Activated CD8-positive, alpha-beta T cell treated with anti-CD3 and anti-CD28 coated beads for 36 hours (primary cell): ENCODE measurements at places on chromosomes 1 and 21.

GRCh38 chr1:53503433-53504217, 44.4 kb downstream of the DMRTB1 start:
- DNase-seq, result no peak

DNA sequence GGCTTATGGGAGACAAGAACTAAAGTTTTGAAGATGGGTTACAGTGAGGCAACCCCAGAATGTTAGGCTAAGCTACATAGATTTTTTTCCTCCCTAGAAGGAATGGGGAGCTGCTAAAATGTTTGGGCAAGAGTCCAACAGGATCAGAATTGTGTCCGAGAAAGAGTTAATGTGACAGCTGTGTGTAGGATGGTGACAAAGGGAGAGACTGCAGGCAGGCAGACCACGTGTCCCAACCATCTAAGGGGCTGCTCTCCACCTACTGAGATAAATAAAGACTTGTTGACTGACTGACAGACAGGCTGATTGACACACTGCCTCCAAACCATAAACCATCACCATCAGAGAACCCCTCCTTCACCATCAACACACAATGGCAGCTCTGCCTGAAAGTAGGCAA, 133.7 kb upstream of the CTTNBP2NL start:
- no peak for DNase-seq

- no peak for DNase-seq
Observed at GRCh38 chr1:174466607-174467006, 18.8 kb downstream of the GPR52 start.

DNA sequence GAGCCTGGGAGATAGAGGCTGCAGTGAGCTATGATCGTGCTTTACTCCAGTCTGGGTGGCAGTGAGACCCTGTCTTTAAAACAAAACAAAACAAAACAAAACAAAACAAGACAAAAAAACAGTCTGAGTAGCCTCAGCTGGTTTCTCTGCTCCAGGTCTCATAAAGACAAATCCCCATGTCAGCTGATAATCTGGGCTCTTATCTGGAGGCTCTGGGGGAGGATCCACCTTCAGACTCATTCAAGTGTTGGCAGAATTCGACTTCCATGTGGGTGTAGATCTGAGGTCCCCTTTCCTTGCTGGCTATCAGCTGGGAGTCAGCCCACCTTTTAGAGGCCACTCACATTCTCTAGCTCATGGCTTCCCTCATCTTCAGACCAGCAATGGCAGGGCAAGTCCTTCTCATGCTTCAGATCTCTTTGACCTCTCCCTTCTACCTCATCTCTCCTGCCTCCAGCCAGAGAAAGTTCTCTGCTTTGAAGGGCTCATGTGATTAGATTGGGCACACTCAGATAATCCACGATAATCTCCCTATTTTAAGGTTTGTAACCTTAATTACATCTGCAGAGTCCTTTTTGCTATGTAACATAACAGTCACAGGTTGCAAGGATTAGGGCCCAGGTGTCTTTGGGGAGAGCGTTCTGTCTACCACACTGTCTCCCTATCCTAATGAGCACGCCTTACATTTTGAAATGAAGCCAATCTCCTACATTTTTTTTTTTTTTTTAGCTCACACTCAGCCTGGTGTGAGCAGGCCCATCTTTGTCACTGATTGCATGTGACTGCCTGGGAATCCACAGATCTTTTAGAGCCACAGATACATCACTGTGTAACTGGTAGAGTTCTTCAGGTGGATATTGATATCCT, 7.5 kb upstream of the PYCR2 start:
- no peak for DNase-seq

DNA sequence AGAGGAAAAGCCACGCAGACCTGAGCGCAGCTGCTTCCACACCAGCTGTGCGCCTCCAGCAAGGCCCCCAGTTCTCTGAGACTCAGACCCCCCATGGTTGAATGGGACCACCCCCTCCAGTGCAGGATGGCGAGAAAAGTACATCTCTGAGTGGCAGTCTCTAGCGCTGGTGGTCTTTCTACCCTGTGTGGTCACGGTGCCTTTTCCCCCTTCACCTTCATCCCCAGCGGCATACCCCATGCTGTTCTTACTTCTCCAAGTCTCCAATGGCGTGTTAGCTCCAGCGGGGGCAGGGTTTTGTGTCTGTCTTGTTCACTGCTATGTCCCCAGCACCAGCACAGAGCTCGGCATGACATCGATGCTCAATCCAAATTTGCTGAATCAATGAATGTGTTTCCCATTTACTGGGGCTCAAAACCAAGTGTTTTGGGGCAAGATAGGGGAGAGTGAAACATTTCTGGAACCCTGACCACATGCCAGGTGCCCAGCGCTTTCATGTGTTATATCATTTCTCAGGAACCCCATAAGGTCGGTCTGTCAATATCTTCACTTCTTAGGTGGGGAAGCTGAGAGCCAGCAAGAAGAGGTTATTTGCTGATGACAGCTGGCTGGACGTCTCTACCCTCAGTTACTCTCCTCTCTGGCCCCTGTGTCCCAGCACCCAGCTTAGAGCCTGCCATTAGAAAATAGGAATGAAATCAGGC, 959 bp upstream of the SDC3 start:
- peak; percentile 33 for DNase-seq

GRCh38 chr1:52551507-52552235, 1.2 kb downstream of the TUT4 start:
- DNase-seq, result peak; percentile 75

GRCh38 chr1:157773493-157774350, 3.2 kb downstream of the FCRL2 start:
- no peak for DNase-seq

- peak; percentile 16 for DNase-seq
Observed at GRCh38 chr1:232793944-232794343, 11.3 kb upstream of the MAP10 start.

- DNase-seq, result no peak
Observed at GRCh38 chr1:245173446-245174211, 18.8 kb downstream of the KIF26B start.

DNA sequence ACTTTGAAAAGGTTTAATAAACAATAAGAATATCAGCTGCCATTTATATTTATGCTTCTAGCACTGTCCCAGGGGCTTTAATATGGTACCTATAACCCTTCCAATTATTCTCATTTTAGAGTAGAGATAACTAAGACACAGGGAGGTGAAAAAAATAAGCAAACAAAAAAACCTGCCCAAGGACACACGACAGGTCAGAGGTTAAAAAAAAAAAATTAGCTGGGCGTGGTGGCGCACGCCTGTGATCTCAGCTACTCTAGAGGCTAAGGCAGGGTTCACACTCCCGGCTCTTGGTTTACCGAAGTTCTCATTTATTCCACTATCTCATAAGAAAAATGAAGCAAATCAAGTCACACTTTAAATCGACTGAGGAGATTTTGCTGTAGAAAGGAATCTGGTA, 34.7 kb upstream of the CNN3 start:
- DNase-seq, result no peak

DNA sequence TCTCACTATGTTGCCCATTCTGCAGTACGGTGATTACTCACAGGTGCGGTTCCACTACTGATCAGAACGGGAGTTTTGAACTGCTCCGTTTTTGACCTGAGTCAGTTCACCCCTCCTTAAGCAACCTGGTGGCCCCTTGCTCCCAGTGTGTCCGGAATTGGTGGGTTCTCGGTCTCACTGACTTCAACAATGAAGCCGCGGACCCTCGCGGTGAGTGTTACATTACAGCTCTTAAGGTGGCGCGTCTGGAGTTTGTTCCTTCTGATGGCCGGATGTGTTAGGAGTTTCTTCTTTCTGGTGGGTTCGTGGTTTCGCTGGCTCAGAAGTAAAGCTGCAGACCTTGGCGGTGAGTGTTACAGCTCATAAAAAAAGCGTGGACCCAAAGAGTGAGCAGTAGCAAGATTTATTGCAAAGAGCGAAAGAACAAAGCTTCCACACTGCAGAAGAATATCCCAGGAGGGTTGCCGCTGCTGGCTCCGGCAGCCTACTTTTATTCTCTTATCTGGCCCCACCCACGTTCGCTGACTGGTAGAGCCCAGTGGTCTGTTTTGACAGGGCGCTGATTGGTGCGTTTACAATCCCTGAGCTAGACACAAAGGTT, 17.6 kb upstream of the PARP1 start:
- DNase-seq, result peak; percentile 74

DNA sequence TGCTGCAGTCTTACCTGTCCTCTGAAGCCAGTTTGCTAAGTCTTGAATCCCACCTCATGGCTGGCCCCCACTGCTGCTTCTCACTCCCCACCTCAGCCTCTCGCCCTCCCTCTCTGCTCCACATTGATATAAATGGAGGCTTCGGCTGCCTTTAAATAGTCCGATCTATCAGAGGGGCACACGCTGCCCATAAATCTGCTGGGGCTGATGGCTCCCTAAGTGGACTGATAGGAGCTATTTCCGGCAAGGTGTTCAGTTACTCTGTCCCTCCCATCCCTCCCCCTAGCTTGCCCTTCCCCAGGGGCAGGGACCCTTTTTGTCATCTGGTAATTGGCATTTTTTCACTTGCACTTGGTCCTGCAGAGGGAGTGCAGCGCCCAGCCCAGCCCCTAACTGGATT, 108.4 kb downstream of the TMEM53 start:
- no peak for DNase-seq

- peak; percentile 62 for DNase-seq
Observed at GRCh38 chr1:108644984-108645383, 15.9 kb downstream of the HENMT1 start.

GRCh38 chr1:236516929-236517704, 6.7 kb upstream of the LGALS8 start:
- DNase-seq, result no peak

GRCh38 chr1:12457771-12458170, 160.2 kb downstream of the DHRS3 start:
- DNase-seq, result no peak

DNA sequence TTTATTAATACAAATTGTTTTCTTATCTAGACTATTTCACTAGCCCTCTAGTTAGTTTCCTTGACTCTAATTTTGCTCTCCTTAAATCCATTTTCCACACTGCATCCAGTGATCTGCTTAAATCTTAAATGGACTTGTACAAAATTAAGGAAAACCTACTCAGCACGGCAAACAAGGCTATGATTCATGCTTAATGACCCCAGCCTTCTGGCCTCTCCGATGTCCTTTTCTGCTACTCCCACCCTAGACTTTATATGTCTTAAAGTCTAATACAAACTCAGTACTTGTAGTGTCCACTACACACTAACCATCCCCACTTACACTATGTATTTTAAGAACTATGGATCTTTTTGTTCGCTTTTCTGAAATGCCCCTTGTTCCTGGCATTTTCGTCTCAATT, 2.2 kb downstream of the TMED5 start:
- DNase-seq, result no peak
